ENCODE measurements at places on chromosomes 6 and 20.

GRCh38 chr6:90285042-90285481, 11.6 kb downstream of the BACH2 start:
- no peak for DNase-seq

DNA sequence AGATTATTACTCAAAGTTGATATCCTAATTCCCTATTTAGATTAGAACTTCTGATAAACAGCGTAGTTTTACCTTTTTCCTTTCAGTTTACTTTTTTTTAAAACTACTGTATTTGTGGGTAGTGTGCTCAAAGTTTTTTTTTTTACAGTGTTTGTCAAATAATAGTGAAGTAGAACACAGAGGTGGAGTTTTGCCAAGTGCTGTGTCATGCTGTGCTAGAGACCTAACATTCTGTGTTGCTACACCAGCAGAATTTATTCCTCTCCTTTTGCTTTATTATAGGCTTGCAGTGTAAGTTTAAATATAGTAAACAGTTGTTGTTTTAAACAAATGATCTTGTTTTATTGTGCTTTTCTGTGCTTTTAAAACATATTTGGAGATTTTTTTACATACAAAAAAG, 125.4 kb downstream of the HIVEP1 start:
- DNase-seq, result no peak

DNA sequence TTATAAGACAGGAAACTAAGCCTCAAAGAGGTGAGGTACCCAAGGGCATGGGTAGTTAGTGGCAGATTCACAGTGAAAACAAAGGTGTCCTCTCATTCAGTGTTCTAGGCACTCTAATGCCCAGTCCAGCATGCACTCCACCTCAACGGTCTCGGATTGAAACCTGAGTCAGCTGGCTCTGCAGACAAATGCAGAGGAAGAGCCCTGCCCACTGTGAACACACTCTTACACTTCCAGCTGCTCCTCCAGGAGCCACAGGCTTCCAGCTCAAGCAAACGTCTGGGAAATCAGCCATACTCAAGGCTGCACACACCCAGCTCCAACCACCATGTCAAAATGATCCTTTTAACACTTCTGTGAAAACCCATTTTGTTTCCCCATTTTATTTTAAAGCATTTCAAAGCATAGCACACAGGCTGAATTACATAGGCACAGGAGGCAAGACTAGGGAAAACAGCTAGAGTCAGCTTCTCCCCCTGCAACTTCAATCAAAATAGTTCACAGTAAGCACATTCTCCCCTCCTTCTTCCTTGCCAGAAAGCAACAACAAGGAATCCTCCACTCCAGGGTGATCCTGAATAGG, 3.0 kb upstream of the IL17A start:
- DNase-seq, result no peak

DNA sequence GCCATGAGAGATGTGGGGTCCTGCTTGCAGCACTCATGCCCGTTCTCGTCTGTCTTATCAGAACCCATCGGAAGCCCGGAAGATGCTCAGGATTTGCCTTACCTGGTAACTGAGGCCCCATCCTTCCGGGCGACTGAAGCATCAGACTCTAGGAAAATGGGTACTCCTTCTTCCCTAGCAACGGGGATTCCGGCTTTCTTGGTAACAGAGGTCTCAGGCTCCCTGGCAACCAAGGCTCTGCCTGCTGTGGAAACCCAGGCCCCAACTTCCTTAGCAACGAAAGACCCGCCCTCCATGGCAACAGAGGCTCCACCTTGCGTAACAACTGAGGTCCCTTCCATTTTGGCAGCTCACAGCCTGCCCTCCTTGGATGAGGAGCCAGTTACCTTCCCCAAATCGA, 8.3 kb downstream of the PI16 start:
- no peak for DNase-seq

DNA sequence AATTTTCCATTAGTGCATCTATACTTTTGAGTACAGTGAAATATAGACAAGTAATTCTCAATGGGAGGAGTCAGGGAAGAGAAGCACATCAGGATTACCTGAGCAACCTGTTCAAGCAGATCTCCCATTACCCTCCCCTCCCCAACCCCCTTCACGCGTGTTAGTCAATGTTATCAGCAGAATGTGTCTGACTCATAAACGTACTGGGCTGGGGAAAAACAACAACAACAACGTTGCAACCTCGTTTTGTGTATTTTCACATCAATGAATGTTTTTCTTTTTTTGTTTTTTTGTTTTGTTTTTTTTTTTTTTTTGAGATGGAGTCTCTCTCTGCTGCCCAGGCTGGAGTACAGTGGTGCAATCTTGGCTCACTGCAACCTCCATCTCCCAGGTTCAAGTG, 287.0 kb upstream of the STXBP5 start:
- DNase-seq, result no peak

DNA sequence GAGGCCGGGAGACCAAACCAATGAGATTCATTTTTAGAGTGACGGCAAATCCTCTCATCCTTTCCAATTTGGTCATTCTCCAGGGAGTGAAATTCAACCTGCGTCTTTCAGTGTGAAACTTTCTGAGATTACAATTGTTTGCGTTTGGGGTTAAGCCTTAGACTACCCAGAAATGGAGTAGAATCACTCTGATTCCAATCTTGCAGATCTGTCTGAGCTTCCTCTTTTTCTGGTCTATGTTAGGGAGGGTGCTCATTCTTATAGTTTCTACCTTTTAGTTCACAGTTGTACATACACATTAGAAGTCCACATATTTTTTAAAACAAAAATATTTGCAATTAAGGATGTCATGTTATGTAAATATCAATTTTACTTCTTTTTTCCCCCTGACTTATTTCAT, 183.0 kb upstream of the PHACTR1 start:
- no peak for DNase-seq

- no peak for DNase-seq
Measured at GRCh38 chr6:158029668-158030230, 48.1 kb downstream of the SYNJ2 start.

- DNase-seq, result no peak
Measured at GRCh38 chr20:2342243-2342642, 38.5 kb upstream of the TGM6 start.

DNA sequence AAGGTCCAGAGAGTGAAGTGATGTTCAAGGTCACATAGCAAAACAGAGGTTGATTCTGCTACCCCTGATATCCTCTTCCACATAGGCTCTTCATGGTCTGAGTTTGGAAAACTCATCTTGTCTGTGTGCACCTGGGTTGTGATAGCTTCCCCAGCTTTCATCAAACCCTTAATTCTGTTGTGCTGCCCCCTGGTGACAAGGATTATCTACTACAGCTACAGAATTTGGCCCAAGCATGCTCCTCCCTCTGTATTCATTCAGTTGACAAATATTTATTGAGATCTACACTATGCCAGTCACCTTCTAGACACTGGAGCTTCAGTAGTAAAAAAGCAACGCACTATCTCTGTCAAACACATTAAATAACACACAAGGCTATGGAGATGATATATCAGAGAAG, 50.4 kb downstream of the SMPDL3A start:
- DNase-seq, result peak; percentile 49

GRCh38 chr6:14932485-14933182, 313.2 kb upstream of the JARID2 start:
- DNase-seq, result no peak

GRCh38 chr6:55812509-55812908, 62.9 kb downstream of the BMP5 start:
- no peak for DNase-seq

DNA sequence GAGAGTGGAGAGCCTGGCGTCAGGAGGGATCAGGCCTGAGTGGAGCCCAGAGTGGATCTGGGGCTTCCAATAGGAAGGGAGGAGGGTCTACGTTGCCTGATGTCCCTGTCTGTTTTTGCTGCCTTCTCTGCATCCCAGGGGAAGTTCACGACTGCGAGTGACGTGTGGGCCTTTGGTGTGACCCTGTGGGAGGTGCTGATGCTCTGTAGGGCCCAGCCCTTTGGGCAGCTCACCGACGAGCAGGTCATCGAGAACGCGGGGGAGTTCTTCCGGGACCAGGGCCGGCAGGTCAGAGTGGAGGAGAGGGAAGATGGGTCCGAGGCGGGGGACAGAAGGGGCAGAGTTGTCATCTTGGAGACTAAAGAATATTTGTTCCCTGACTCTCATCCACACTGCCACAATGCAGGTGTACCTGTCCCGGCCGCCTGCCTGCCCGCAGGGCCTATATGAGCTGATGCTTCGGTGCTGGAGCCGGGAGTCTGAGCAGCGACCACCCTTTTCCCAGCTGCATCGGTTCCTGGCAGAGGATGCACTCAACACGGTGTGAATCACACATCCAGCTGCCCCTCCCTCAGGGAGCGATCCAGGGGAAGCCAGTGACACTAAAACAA, 9.2 kb upstream of the GTF2H4 start:
- DNase-seq, result no peak

GRCh38 chr6:149347067-149347466, 29.6 kb downstream of the TAB2 start:
- no peak for DNase-seq

Measured in NCI-H1105 (cell line).